ENCODE measurements at places on chromosomes 7 and 10.

GRCh38 chr10:98971464-98971863 lies 264.2 kb downstream of the HPSE2 start:
- no peak for DNase-seq

DNA sequence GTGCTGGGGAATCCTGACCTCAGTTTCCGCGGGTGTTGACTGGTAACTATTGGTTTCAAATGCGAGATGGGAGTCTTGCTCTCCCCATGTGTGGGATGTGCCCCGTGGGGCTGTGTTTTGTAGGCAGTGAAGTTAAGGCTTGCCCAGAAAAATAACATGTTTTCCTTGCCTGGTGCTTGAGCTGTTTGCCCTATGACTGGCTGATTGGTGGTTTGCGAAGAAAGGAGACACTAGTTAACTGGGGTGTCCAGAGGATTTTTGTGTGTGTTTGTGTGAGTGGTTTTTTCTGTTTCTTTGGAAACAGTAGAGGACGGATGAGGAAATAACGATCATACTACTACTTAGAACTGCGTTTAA lies 61.9 kb downstream of the CREB5 start:
- no peak for DNase-seq

- no peak for DNase-seq
Observed at GRCh38 chr10:86387178-86387794, 20.7 kb upstream of the GRID1 start.

DNA sequence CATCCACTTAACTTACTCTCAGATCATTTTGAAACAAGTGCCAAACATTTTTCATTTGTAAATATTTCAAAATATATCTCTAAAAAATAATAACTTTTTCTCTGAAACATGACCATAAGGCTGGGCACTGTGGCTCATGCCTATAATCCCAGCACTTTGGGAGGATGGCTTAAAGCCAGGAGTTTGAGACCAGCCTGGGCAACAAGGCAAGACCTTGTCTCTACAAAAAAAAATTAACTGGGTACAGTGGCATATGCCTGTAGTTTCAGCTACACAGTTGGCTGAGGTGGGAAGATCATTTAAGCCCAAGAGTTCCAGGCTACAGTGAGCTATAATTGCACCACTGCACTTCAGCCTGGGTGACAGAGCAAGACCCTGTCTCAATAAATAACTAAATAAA lies 36.4 kb downstream of the USP54 start:
- no peak for DNase-seq

DNA sequence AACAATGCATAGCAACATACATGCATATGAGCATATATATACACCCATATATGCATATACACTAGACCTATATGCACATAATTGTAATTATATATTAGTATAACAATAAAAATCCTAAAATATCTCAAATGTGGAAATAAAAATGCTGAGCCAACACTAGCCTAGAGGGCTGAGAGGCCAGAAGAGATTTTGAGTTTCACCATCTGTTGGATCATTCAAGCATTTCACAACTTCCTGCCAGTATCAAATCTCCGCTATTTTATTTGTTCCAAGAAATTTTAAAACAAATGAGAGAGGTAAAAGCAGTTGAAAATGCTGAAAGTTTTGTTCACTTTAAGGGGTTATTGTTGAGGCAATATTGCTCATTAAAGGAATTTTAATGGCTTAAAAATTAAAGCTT lies 187.0 kb downstream of the PCDH15 start:
- DNase-seq = no peak

DNA sequence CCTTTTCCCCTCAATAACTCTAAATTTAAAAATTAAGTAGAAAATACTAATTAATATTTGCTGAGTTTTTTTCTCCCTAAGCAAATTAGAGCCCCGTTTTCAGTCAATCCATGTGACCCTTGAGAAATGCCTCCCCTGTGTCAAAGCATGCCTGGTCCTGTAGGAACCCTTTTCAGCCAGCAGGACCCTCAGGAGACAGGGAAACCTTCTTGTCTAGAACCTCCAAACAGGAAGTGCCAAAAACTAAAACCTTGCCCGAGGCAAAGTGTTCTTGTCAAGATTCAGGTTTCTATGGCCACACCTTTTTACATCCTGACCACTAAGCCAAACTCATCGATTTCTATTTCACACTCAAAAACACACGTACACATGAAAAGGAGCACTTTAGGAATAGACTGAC lies 60.1 kb upstream of the NFE2L3 start:
- DNase-seq = no peak

- DNase-seq = no peak
Observed at GRCh38 chr10:70296406-70296899, 12.6 kb upstream of the NPFFR1 start.

- DNase-seq = no peak
Observed at GRCh38 chr7:121140790-121141189, 152.3 kb downstream of the CPED1 start.

All from activated naive CD4-positive, alpha-beta T cell treated with Interleukin-2 at 50 U/mL for 16 hours (primary cell).